Amniotic epithelial cell (primary cell): ENCODE measurements at places on chromosomes 5 and 9.

GRCh38 chr5:157926977-157927376, 68.0 kb upstream of the CLINT1 start:
- DNase-seq: no peak

- no peak for DNase-seq
These were observed 112.5 kb upstream of the GAS1 start for GRCh38 chr9:87059772-87060171.

DNA sequence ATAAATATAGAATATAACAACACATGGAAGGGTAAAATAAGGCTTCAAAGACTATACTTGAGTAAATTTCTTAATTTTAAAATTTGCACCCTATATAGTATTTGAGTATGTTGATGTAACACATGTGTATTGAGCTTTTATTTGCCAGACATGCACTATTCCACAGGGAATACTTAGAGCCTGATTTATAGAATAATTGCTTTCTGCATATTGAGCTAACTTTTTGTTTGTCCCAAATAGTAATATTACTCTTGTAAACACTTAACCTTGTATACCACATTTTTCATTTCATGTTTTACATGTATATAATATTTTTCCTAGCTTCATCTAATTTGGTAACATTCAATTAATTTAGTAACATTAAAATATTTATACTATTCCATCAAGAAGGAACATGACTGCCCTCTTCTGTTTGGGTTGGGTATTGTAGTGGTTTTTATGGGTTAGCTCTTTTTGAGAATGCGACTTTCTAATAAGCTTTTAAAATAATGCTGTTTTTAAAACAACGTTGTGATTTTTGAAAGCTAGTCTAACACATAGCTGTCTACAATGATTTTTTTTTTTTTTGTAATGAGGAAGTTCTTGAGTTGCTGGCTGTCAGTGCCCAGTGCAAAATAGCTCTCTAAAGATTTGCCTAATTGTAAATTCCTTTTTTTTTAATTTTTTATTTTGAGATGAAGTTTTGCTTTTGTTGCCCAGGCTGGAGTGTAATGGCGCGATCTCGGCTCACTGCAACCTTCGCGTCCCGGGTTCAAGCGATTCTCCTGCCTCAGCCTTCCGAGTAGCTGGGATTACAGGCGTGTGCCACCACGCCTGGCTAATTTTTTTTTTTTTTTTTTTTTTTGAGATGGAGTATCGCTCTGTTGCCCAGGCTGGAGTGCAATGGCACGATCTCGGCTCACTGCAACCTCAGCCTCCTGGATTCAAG, 4.8 kb downstream of the SUB1 start:
- peak; percentile 52 for DNase-seq

- DNase-seq: no peak
These were observed 621 bp downstream of the FYB1 start for GRCh38 chr5:39218482-39219402.

DNA sequence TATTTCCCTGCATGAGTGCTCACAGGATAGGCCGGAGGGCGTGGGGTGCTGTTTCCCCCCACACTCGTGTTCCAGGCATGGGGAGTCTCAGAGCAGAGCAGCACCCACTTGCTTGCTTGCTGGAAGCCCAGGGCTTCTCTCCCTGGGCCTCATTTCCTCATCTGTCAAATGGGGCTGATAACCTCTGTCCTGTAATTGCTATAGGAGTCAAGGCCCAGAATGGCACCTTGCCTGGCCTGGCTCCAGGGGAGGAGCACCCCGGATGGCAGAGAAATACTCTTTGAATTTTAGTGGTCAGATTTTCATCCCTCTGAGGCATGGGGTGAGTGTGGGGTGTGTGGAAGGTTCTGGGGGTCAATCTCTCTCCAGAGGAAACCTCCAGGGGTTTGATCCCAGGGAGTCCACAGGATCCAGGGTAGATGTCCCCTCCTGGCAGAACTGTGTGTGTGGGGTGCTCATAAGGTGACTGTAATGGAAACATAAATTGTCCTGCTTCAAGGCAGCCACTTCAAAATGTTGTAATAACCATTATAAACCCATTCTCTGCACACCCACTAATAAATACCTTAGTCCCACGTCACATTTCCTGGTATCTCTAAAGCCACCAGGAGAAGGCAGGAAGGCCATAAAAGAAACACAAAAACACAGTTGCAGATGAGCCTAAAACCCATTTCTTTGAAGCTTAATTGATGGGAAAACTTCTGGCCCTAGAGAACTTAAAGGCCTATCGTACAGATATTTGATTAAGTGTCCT, 272.2 kb downstream of the FSTL4 start:
- DNase-seq: no peak

- no peak for DNase-seq
These were observed 62.1 kb downstream of the ARSB start for GRCh38 chr5:78922879-78923621.

DNA sequence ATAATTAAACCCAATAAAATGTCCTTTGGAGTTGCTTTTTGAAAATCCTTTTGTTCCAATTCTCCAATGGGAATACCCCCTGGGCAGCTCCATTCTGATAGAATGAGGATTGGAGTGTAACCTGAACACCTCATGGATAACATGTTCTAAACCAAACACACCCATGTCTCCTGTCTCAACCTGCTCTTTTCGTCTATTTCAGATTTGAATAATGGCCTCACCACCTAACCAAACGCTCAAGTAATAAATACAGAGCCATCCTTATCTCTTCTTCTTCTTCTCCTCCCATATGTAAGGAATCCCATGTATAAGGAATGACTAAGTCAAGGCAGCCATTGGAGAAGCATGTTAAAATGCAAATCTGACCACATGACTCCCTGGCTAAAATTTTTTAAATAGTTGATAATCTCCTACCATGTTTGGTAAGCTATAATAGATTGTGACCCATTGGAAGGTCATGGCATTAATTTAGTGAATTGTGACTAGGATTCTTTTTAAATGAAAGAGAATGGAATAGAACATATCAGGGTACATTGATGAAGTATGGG, 26.0 kb downstream of the ELL2 start:
- peak; percentile 73 for DNase-seq

- no peak for DNase-seq
These were observed 847.0 kb downstream of the TLE1 start for GRCh38 chr9:80842389-80842788.

- peak; percentile 6 for DNase-seq
These were observed 62.3 kb downstream of the ACER2 start for GRCh38 chr9:19470981-19471650.
